ENCODE measurements at places on chromosomes 3 and 15.
A peak's percentile ranks its signal among the peaks of the same experiment; 100 is the strongest.

GRCh38 chr15:43186003-43186353 is 775 bp downstream of the CCNDBP1 start:
- peak; percentile 10 for DNase-seq

DNA sequence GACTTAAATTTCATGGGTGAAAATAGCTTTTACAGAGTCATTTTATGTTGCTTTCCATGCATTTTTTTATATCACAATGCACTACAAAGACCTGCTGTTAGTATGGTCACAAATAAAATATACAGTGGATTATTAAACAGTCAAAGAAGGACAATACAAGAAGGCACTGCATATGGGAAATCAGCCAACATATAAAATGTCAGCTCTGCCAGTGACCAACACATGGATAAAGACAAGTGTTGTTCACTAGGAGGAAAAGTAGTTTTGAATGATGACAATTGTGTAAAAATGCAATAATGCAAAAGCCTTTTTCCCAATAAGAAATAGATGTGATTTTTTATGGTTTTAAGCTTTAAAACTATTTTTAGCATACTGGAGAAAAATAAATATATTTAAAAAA is 425.3 kb upstream of the CBLB start:
- no peak for DNase-seq

- DNase-seq = no peak
Observed at GRCh38 chr3:48202632-48203031, 14.4 kb upstream of the CDC25A start.

- DNase-seq = no peak
Observed at GRCh38 chr15:92244703-92245102, 149.0 kb upstream of the ST8SIA2 start.

DNA sequence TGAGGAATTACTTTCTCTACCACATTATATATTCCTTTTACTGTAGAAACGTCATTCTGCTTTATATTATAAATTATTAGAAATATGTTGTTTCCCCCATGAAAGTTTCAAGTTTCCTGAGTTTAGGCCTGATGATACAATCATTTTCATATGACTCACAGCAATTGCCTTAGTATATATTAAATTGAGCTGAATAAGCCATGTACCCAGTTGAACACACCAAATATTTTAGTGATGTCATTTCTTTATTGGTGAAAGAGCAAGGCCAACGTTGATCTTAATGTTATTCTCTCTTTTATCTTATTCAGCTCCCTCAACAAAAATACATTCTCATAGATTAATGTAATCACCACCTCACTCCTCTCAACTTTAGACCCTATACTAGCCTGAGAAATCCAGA is 30.8 kb downstream of the B3GNT5 start:
- DNase-seq = no peak

DNA sequence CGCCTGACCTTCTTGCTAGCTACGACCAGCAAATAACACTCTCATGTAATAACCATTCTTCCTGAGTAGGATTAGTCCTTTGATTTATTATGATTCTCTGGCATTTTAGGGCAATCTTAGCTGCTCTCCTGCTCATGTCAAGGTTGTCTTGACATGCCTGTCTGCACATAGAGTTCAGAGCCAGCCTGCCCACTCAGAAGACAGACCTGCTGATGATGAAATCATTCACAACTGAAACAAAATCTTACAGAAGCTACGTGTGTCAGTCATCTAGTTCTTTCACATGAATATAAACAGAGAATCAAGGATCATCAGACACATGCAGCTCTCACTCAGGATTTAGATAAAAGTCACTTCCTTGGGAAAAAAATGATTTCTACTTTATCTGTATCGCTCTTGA is 173.6 kb upstream of the LYSMD4 start:
- DNase-seq = no peak

Data from stimulated activated CD4-positive, alpha-beta T cell treated with anti-CD3 and anti-CD28 coated beads, Interleukin-4, amount 100 ng/mL, for 48 hours (primary cell).